Activated CD8-positive, alpha-beta memory T cell treated with anti-CD3 and anti-CD28 coated beads, Interleukin-2, amount 50 U/mL, for 48 hours (primary cell): ENCODE measurements at places on chromosomes 6 and 20.

GRCh38 chr6:130306377-130306776, 59.4 kb upstream of the TMEM200A start:
- DNase-seq: no peak

DNA sequence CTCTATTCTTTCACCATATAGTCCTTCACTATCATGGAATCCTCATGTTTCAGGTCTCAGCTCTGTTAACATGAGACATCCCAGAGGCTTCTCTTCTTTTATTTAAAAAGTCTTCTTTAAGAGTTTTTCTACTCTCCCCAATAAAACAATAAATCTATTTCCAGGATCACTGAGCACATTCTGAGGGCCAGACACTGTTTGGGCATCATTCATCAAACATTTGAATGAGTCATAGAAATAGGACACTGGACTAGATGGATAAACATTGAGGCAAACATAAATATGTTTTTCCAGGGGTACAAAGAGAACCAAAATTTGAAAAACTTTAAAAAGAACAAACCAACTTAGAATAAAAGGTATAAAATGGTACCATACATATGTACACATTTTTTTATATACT, 554.4 kb downstream of the KIF16B start:
- DNase-seq: no peak

GRCh38 chr6:160329188-160329587, 19.0 kb upstream of the SLC22A3 start:
- DNase-seq: no peak

DNA sequence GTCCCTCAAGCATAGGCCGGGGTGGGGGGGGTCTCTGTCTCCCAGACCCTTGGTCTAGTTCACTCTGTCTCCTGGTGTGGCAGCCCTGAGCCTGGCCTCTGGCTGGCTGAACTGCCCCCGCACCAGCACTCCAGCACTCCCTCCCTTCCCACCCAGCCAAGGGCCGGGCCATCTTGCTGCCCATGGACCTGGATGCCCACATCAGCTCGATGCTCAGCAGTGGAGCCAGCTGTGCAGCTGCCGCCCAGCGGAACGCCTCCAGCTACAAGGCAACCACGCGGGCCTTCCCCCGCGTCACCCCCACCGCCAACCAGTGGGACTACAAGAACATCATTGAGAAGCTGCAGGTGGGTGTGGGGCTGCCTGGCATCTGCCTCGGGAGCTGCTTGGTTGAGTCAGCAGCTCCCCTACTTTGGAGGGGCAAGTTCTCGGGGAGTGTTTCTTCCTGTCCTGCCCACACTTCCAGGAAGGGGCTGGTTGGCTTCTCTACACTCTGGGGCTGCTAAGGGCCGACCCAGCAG, 28.4 kb downstream of the UQCC2 start:
- DNase-seq: peak; percentile 71

DNA sequence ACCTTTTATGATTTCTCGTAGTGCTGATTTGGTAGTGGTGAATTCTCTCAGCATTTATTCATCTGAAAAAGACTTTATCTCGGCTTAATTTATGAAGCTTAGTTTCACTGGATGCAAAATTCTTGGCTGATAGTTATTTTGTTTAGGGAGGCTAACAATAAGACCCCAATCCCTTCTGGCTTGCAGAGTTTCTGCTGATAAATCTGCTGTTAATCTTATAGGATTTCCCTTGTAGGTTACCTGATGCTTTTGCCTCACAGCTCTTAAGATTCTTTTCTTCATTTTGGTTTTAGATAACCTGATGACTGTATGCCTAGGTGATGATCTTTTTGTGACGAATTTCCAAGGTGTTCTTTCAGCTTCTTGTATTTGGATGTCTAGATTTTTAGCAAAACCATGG, 388.7 kb downstream of the UTRN start:
- no peak for DNase-seq

DNA sequence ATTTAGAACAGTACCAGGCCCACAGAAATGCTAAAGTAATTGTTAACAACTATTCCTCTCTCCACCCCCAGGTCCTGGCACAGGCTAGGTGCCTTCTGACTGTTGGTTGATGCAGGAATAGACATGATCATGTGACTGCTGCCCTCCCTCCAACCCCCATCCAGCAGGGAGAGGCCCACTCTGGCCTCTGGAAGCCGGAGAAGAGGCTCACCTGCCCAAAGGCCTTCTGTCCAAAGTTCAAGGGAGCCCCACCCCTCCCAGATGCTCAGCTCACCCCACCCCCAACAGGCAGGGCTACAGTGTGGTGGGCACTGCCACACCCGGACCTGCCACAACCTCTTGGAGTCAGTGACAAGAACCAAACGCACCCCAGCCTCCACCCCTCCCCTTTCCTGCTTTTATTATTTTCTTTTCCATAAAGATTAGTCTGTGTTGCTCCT, 26.9 kb upstream of the FOXP4 start:
- DNase-seq: no peak

GRCh38 chr20:35312318-35312717, 20.1 kb upstream of the FAM83C start:
- DNase-seq: peak; percentile 50

- no peak for DNase-seq
Measured at GRCh38 chr6:144335311-144335861, 50.3 kb downstream of the UTRN start.

GRCh38 chr20:8547035-8547650, 415.1 kb downstream of the PLCB1 start:
- DNase-seq: no peak

- no peak for DNase-seq
Measured at GRCh38 chr6:111958534-111958933, 85.3 kb upstream of the FYN start.

- DNase-seq: no peak
Measured at GRCh38 chr20:45592574-45593189, 13.6 kb upstream of the WFDC8 start.

- no peak for DNase-seq
Measured at GRCh38 chr6:24916496-24916895, 19.3 kb downstream of the RIPOR2 start.

DNA sequence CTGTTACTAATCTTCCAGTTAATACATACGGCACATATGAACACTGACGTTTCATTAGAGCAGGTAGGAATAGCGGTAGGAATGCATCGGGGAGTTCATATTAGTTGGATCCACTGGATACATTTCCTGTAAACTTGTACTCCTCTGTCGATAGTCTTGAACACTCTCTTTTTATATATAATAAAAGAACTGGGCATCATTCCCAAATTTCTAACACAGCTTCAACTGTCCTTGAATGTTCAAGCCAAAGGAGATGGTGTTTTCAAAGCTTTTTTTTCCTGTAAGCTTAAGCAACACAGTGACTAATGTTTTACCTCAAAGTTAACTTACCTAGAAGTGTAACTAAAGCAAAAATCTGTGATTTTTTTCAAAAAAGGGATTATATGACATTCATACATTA, 195.3 kb downstream of the UTRN start:
- no peak for DNase-seq

DNA sequence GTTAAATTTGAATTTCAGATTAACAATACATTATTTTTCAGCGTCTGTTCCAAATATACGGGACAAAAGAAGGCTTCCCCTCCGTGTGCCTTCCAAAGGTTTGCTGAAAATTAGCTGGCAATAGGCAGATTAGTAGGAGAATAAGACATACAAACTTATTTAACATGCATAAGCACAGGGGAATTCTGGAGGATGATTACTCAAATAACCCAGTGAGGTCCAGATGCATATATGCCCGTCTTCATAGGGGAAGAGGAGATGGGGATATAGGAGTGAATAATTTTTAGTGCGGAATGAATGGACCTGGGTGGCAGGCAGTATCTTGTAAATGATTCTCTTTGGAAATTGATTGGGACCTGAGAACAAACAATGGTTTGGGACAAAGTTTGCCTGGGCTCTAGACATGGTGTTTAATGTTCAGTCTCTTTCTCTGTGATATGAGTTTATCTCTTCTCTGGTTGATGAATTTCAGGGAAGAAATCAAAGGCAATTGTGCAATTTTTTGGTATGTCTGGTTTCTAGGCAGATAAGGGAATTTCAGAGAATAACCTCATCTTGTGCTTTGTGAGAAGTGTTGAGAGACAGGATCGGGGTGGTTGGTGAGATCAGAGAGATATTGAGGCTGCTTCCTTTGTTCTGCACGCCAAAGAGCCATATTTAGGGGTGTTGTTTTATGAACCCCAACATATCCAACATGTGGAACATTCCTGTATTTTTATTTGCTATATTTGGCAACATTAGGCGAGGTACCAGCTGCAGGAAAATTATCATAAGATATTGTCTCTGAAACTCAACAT, 63.7 kb downstream of the MKKS start:
- DNase-seq: no peak

DNA sequence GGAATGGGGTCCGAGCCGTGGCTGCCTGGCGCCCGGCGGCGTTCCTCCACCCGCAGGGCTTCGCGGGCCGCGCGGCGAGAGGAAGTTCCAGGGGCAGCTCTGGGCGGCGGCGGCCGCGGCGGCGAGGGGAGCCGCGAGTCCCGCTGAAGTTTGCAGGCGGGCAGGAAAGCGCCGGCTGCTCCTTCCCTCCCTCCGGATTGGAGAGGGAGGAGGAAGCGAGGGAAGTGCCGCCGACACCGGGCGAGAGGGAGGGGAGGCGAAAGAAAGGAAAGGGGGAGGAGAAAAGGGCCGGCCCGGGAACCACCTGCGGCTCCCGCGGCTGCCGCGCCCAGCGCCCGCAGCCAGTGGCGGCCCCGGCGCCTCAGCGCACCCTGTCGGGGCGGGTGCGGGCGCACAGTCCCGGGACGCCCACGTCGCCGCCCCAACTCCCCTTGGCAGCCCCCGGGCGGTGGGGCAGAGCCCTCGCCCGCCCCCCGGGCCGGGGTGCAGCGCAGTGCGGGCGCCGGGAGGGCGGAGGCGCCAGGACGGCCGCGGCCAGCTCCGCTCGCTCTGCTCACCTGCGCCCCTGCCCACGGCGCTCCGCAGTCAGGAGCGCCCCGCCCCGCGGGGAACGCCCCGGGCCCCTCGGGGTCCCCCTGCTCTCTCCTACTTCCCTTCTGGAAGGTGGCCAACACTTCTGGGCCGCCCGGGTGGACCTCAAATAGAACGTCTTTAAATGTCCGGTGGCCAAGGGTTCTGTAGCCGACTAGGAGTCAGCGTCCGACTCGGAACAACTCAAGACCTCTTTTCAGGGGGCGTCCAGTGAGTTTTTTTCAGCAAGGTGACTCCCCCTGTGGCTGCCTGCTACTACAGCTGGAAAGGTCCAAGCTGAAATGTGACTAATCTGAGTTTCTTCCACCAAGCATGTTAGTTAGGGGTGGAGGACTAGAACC, 80.3 kb upstream of the CCDC28A start:
- DNase-seq: peak; percentile 66

DNA sequence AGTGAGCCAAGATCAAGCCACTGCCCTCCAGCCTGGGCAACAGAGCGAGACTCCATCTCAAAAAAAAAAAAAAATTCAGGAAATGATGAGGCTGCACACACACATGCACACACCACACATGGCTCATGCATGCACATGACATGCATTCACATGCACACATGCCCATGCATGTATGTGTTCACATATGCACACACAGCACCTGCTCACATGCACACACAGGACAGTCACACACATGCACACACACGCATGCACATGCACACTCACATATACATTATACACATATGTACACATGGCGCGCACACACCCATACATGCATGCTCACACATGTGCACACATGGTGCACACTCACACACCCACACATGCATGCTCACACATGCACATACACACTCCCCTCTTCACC, 22.5 kb downstream of the RIPOR3 start:
- no peak for DNase-seq

- no peak for DNase-seq
Measured at GRCh38 chr6:168628176-168628553, 187.2 kb downstream of the SMOC2 start.

GRCh38 chr6:142275236-142276006, 26.4 kb upstream of the ADGRG6 start:
- no peak for DNase-seq

DNA sequence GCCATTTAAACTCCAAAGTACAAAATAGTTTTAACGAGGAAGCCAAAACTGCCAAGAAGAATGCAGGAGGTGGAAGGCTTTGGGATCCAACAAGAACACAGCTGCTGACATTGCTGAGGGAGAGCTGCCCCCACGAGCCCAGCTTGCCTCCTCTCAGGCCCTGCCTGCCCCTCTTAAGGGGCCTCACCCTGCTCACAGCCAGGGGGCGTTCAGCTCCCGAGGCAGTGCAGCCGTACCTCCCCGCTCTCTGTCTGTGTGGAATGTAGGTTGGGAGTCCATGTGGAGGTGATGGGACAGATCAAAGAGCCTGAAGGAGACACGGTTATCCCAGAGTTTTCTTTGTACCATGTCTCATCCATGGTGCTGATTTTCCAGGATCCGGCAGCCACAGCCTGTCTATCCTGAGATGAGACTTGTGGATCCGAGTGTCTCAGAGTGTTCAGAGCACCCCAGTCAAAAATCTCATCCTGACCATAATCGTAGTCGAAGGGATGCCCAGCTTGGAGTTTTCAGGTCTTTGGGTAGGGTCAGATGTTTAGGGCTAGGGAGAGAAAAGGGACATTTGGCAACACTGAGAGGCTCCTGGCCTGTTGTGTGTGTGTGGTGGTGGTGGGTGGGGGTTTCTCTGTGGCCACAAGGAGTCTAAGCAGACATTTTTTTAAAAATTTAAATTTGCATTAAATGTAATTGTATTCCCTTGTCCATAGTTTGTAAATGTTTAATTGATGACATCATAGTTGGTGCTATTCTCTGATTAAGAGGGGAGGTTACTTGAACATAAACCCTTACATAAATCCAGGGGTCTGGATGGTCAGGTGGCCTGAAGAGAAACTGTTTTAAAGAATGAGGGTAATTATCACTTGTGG, 111.4 kb upstream of the CLDN20 start:
- DNase-seq: no peak

DNA sequence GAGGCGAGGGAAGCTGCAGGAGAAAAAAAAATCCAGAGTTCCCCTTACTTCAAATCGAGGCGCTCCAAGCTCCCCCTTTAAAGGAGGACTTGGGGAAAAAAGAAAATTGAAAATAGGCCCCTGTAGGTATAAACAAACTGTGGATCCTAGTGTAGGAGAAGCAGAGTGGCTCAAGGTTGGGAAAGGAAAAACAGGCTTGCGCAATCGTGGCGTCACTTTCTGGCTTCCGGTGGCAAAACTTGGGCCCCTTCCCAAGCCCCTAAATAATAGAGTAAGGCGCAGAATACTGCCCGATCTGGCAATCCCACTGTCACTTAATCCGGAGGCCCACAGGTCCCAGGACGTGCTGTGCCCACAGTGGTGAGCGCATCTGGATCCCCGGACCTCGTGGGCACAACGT, 8.0 kb downstream of the PAX1 start:
- no peak for DNase-seq

- DNase-seq: no peak
Measured at GRCh38 chr20:37362821-37363220, 16.9 kb downstream of the SRC start.
